Stimulated activated CD4-positive, alpha-beta T cell treated with anti-CD3 and anti-CD28 coated beads, TNF-alpha, amount 100 ng/mL, for 1 hour (primary cell): ENCODE measurements at places on chromosomes 3 and 15.

DNA sequence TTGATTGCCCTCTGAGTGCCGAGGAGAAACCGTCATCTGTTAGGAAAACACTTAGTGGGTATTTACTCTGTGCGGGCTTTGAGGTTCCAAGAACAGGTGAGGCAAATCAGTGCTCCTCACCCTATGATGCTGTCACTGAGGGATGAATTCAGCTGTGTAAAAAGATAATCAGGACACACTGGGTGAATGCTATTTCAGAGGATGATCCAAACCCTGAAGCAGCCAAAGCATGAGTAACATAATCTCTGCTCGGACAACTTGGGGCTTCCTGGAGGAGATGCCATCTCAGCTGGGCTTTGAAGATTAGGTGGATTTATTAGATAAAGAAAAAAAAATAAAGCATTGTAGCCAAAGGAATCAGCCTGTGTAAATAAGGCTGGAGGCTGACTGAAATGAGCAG, 10.5 kb upstream of the GADL1 start:
- no peak for DNase-seq

DNA sequence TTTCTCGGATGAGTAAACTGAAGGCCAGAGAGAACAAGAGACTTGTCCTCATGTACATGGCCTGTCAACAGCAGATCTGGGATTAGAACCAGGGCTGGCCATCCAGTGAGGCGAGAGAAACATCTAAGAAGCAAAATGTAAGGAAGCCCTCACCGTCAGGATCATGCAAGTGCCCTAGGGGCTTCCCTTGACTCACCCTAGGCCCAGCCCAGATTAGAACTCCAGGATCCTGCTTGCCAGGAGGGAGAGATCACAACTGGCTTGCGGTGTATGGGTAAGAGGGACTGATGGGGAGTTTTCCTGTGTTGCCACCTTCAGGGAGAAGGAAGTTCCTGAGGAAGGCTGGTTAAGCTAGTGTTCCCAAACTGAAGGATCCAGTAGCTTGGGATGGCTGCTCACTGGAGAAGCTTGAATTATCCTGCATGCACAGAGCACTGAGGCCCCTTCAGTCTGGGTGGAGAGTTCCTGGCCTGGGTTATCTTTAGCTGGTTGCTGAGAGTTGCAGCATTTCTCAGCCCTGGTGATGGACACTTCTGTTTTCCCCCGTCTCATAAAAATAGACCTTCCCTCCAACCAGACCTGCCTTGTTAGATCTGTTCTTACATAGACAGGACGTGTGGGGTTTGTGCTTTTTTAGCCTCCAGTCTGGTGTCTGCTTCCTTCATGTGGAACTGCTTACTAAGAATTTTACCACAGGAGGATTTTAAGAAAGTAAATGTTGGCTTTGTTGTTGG, 28.2 kb upstream of the XIRP1 start:
- DNase-seq: no peak

DNA sequence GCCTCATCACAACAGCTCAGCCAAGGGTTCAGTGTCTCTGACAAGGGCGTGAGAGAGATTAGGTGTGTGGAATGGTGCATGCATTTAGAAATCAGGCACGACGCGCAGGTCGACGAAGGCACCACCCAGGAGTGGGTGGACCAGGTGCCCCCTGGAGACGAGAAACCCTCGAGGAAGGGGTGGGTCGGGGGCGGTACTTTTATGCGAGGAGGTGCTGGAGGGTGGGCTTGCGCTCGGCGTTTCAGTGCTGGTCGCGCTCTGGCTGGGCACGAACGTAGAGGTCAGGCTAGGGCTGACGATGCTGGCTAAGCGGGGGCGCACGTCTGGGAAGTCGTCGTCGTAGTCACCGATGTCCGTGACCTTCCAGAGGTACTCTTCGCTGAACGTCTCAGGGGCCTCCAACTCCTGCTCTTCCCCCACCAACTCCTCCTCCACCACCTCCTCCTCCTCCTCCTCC, 393 bp downstream of the ERICH6 start:
- DNase-seq: no peak

GRCh38 chr3:66394019-66394752, 106.6 kb downstream of the LRIG1 start:
- no peak for DNase-seq

DNA sequence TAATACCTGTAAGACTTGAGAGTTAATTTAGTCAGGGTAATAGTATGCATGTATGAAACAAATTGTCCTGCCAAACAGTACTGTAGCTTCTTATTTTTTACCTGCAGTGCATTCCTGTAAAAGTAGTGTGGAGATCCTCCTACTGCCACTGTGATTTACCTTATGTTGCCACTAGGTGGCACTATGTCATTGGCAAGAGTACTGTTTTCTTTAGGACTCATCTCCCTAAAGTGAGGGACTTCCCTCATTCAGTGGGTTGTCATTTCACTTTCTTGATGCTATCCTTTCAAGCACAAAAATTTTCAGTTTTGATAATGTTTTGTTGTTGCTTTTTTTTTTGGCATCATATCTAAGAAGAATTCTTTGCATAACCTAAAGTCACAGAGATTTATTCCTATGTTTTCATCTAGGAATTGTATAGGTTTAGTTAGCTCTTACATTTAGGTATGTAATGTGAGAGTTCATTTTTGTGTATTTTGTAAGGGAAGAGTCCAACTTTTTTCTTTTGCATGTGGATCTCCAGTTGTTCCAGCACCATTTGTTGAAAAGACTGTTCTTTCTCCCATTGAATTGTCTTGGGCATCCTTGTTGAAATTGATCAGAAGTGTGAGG, 105.7 kb downstream of the AKAP13 start:
- DNase-seq: peak; percentile 27

GRCh38 chr3:114406286-114406685, 112.5 kb downstream of the TIGIT start:
- no peak for DNase-seq

DNA sequence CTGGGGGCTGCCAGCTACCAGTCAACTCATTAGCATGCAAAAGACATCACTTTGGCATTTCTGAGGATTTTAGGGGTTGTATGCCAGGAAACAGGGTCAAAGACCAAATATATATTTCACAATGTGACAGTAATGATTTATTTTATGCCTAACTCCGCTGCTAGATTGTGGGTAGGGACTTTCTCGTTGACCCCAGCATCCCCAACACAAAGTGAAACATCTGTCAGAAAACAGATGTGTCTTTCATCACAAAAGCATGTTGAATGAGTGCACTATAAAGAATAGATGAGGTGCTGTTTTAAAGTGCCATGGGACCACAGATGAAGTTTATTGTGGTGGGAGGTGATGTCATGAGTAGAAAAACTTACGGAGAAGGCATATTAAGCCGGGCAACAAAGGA, 59.7 kb downstream of the ITPR1 start:
- no peak for DNase-seq

GRCh38 chr15:70023769-70024491, 73.8 kb downstream of the TLE3 start:
- DNase-seq: no peak

DNA sequence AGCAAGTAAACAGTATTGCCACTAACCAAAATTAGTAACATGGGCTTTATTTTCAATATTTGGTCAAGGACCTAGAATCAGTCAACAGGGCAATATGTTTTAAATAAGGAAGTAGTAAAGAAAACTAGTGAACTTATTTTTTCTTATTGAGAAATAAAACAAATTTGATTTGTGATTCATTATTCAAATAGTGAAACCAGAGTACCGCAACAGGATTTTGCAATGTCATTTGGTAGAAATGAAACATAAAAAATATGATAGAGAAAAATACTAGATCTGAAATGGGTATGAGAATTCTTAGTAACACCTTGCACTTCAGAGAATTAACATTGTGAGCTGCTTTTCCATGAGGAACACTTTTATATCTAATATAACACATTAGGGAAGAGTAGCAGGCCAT, 291.8 kb upstream of the GBE1 start:
- DNase-seq: no peak

DNA sequence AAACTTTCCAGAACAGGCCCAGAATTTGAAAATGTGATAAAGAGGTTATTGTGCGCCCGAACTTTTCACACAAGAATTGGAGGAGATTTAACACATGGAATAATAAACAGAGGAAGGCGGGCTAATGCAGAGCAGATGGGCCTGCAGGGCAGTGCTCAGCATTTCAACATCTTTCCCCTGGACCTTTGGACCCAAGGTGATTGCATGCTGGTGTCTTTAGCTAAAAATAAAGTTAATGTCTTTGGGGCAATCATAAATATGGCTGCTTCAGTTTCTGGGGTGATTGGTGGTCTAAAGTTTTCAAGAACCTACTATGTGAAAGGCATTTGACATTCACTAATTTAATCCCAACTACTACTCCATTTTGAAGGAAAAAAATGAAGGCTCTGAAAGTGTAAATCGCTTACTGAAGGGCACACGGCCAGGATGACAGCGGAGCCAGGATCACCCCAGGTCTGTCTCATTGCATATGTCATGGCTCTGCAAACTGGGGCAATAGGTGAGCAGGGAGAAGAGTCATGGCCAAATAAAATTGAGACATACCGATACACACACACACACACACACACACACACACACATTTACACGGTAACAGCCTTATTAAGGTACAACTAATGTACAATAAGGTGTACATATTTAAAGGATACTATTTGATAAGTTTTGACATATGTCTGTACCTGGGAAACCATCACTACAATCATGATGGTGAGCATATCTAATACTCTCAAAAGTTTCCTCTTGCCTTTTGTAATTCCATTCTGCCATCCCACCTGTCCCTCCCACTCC, 243.1 kb upstream of the LRRFIP2 start:
- DNase-seq: no peak

DNA sequence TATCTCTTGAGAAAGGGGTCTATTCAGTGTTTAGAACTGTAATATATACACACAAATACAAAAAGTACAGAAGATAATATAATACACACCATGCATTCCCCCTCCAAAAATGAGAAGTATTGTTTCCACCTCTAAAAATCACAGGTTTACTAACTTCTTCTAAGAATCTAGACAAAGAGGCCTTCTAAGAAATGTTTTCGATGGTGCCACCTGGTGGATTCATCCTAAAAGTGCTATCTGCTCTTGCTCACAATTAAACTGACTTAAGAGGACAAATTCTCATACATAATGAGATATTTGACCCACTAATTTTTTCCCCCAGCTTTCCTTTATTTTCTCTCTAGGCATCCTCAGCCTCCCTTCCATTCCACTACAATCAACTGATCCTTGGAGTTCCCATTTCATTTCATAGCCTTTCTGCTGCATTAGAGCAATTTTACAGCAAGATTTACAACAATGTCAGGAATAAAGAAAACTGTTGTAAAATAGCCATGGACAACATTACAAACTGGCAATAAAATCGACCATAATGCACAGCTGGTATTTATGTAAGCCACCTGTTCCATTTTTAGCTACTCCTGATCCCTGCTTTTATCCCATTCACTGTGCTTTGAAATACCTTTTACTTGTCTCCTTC, 124.6 kb downstream of the ARRDC4 start:
- DNase-seq: no peak

DNA sequence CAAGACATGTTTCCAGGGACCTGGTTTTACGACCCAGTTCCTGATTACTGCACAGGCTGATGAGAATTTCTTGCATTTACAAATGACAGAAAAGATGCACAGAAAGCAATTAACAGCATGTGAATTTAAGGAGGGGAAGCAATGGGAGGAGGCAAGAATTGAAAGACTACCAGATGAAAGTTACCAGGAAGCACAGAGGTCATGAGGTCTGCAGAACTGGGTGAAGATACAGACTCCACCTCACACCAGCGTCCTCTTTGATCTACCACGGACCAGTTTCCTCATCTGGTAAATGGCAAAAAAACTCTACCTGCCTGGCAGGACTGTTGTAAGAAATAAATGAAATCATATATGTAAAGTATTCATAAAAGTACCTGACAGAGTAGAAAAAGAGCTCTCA, 266.0 kb downstream of the MAGI1 start:
- no peak for DNase-seq

GRCh38 chr15:95693917-95694316, 636.6 kb upstream of the NR2F2 start:
- DNase-seq: no peak

GRCh38 chr3:158107605-158108444, 1.6 kb upstream of the SHOX2 start:
- DNase-seq: no peak

DNA sequence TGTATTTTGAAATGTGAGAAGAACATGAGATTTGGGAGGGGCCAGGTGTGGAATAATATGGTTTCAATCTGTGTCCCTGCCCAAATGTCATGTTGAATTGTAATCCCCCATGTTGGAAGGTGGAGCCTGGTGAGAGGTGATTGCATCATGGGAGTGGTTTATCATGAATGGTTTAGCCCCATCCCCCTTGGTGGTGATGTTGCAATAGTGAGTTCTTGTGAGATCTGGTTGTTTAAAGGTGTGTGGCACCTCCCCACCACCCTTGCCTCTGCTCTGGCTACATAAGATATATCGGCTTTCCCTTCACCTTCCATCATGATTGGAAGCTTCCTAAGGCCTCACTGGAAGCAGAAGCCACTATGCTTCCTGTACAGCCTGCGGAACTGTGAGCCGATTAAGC, 23.9 kb upstream of the TMEM108 start:
- DNase-seq: no peak

GRCh38 chr15:98440917-98441316, 207.4 kb upstream of the IGF1R start:
- DNase-seq: no peak

DNA sequence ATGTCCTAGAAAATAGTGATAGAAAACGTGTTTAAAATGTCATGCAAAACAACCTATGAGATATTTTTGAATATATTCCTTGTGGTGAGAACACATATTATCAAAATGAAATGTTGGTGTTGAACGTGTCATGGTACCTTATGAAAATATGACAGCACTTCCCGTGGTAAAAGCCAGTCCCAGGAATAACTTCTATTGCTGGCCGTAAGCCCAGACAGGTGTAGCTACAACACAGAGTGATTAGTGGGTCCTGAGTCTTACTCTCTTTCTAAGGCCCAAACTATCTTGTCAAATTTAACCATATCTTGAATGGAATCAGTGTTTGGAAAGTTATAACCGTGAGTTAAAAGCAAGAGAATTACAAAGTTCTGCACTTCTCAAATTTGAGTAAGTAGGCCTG, 24.1 kb downstream of the RARB start:
- no peak for DNase-seq
